Tibial artery (tissue), 4 donors: ENCODE measurements at places on chromosomes 2 and 18.
A peak's percentile ranks its signal among the peaks of the same experiment; 100 is the strongest.

- DNase-seq = no peak
Measured at GRCh38 chr2:188853307-188853706, 120.9 kb upstream of the COL3A1 start.

DNA sequence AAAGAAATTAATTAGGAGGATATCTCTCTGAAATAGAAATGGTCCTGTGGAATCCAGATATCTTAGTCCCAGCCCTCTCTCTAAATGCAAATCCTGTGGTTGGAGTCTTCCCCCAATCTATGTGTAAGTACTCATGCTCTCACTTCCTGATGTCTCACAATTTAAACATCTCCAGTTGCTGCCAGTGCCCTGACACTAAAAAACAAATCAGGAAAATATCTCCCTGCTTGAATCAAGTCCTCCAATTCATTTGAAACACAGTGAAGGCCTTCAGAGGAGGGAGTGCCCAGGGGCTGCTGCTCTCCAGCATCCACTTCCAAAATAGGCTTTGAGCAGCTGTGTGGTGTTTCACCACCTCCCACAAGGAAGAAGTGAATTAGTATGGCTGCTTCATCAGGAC is 413.8 kb downstream of the RAD51AP2 start:
- no peak for DNase-seq

- DNase-seq = peak; percentile 38
Measured at GRCh38 chr2:64018701-64019082, 536 bp downstream of the VPS54 start.

- no peak for DNase-seq
Measured at GRCh38 chr2:190340369-190340768, 3.0 kb upstream of the INPP1 start.

DNA sequence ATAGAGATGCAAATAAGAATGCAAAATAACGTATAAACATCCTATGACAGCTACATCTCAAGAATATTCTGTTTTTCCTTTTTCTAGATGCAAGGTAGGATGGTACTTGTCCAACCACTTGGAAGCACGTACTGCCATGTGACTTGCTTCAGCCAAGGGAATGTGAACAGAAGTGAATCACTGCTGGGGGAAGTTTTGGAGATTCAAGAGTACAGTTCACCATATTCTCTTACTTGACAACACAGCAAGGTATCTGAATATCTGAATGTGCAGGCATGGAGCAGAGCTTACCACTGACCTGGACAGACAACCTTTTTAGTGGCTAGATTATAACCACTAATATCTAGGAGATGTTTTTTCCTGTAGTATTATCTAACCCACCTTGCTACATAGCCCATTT is 53.0 kb downstream of the TRIP12 start:
- no peak for DNase-seq

GRCh38 chr2:207123776-207124391 is 41.9 kb downstream of the KLF7 start:
- no peak for DNase-seq

DNA sequence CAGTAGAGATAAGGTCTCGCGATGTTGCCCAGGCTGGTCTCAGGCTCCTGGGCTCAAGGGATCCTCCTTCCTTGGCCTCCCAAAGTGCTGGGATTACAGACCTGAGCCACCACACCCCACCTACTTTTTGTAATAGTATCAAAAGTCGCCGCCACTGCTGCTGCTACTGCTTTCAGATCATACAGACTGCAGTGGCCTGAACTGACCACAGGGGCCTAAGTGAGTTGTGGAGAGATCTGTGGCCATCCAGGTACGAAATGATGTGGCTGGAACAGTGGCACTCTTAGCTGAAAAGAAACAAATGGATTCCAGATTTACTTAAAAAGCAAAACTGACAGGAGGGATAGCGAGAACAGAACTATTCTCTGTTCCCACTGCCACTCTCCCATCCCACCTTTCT is 32.9 kb upstream of the POMC start:
- no peak for DNase-seq

- no peak for DNase-seq
Measured at GRCh38 chr2:76009484-76009883, 298.8 kb upstream of the GCFC2 start.
